ENCODE measurements at places on chromosomes 4 and X.

GRCh38 chrX:3244955-3245354, 101.5 kb downstream of the MXRA5 start:
- no peak for DNase-seq

- DNase-seq, result no peak
Observed at GRCh38 chr4:5758741-5759140, 47.7 kb downstream of the EVC start.

DNA sequence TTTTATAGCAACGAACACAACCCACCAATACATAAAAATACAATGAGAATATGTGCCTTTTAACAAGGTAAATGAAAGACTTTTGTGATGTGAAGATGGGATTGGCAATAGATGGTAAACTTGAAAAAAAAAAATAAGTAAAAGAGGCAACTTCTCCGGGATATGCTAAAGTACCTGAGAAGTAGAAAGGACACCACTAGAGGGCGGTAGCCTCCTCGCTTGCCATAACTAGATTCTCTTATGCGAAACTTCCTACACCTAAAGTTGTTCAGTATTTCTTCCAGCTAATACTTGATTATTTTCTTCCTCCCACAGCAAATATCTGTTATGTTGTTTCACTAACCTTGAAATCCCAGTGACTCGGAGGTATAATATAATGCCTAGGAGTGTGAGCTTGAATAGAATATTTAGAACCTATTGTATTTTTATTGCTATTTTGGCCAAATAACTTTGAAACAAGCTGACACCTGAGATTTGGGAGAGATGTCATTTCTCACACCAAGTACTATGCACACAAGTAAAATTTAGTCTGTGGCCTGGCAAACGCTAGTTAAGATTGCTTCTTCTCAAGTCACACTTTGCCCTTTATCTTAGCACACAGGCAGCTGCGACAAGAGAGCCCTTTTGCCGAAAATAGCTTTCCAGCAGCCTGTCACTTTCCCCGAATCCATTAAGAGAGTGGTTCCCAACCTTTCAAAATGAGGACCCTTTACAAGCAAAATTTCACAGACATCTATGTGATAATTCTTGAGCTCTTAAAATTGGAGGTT, 44.9 kb upstream of the PDLIM5 start:
- DNase-seq, result peak; percentile 47

GRCh38 chrX:149568701-149569296, 18.5 kb downstream of the MAGEA9B start:
- no peak for DNase-seq

- no peak for DNase-seq
Observed at GRCh38 chrX:19814240-19814639, 73.2 kb downstream of the SH3KBP1 start.

- no peak for DNase-seq
Observed at GRCh38 chr4:36282503-36283030, 1.2 kb downstream of the DTHD1 start.

GRCh38 chr4:149158817-149159216, 656.8 kb downstream of the IQCM start:
- DNase-seq, result no peak

GRCh38 chrX:13741695-13742094, 7.1 kb downstream of the OFD1 start:
- no peak for DNase-seq

DNA sequence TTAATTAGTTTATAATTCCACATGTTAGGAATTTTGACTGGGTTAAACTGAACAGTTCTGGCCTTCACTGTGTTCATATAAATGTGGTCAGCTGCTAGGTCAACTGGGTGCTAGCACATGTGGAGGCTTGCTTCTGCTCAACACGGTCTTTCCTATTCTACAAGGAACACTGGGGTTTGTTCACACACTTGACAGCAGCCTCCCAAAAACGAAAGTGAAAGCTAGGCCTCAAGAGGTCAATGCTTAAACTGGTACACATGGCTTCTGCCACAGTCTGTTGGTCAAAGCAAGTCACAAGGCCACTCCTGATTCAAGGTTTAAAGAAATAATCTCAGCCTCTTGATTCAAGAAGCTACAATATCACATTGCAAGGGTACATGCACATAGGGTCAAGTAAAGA, 126.5 kb downstream of the QDPR start:
- DNase-seq, result no peak

- DNase-seq, result no peak
Observed at GRCh38 chr4:155530857-155531256, 135.8 kb upstream of the GUCY1A1 start.

GRCh38 chrX:22360129-22360528, 87.4 kb downstream of the CBLL2 start:
- no peak for DNase-seq

- DNase-seq, result no peak
Observed at GRCh38 chr4:153987291-153987690, 198.4 kb upstream of the SFRP2 start.

DNA sequence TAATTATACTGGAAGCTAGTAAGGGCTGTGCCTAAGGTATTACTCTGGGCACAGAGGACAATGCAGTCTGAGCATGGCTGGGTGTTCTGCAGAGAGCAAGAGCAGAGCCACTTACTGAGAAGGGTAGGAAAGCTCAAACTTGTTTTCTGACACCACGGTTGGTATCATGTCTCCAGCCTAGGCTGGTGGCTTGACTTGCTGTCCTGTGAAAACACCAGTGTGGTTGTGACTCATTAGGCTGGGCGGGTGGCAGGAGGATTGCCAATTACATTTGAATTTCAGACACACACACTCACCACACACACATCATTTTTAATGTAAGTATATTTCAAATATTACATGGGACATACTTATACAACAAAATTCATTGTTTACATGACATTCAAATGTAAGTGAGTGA, 19.7 kb upstream of the MTM1 start:
- DNase-seq, result no peak

DNA sequence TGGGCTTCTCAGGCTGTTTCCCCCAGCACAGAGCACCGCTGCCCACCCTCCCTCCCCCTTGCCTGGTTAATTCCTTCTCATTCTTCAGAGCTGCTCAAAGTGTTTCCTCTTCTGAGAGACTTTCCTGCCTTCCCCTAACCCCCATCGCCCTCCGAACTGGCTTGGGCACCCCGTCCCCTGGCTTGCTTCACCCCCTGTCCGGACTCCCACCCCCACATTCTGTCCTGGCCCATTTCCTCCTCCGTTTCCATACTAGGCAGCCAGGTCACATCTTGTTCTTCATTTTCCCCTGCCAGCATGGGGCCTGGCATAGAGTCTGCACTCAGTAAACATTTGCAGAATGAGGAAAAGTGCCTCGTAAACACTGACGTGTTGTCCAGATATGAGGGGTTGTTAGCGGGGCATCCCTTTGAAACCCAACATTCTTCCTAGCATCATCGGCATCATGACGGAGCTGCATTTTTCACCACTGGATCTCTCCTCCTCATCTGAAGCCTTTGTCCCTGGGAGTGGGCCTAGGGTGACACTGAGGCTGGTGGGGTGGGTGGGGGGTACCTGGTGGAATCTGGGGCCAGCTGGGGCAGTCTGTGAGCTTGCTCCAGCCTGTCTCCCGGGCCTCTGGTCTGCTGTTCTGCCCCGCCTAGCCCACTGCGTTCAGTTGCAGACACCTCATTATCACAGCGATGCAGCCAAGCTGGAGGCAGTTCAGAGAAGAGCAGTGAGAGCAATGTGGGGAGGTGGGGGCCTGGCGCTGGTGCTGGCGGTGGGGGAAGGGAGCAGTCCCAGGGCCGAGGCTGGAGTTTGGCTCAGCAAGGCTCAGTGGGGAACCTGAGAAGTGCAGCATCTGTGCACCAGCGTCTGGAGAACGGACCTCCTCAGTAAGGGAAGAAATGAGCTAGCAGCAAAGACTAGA, 149.4 kb upstream of the PJA1 start:
- DNase-seq, result no peak

DNA sequence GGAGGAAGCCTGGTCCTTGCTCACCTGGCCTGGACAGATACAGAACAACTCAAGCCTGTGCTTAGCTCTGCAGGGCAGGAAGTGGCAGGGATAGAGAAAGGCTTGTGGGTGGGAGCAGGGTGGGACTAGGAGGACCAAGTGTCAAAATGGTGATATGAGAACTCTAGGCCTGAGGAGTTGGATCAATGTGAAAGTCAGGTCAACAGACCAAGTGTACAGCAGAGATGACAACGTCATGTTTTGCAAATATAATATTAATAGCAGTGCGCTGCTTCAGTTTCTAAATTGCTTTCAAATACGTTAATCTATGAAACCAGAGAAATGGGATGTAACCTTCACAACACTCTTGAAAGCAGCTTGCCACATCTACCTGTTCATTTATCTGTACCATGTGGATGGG, 114.2 kb upstream of the MAP3K15 start:
- no peak for DNase-seq

- no peak for DNase-seq
Observed at GRCh38 chrX:119583431-119584059, 9.2 kb downstream of the UBE2A start.

Measured in NCI-H2081 treated with DMSO at 0.1 percent for 48 hours (cell line).